NB4 (cell line): ENCODE measurements at places on chromosomes 2 and 18.
A peak's percentile ranks its signal among the peaks of the same experiment; 100 is the strongest.

- DNase-seq = peak; percentile 87
These were observed 800 bp downstream of the HOXD13 start for GRCh38 chr2:176093145-176093897.

DNA sequence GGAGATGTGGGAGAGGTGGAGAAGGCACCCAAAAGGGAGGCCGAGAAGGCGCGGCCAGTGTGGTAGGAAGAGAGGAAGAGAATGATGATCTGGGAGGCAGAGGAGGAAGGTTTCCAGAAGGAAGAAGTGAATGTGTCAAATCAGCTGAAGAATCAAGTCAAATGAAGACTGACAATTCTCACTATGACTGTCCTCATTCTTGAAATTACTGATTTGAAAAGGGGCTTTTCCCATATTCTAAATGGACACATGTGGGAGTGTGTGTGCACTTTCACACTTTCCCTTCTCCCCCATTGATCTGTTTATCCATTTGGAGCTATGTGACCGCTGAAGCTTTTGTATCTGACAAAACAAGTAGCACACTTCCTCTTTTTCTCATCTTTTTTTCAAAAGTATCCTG, 6.1 kb downstream of the AFF3 start:
- DNase-seq = peak; percentile 7

- no peak for DNase-seq
These were observed 167.2 kb upstream of the REV1 start for GRCh38 chr2:99656994-99657393.

GRCh38 chr2:183995632-183996031, 602.7 kb upstream of the ZNF804A start:
- no peak for DNase-seq

DNA sequence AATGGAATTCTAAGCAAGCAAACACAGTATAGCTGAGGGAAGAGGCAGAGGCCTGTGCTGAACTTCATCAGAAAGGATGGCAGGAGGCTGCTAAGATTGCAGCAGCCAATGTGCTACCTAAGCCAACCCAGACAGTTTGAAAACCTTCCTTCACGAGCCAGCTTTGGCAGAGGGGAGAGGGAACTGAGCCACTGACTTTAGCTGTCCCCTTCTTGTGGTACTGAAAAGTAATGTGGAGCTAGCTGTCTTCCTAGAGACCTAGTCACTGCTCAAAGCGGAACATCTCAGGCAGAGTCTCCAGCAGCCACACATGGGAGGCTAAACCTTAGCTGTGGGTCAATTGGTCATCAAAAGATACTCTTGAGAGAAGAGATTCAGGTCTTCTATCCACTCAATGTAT, 419.0 kb downstream of the FBXO15 start:
- DNase-seq = no peak

- no peak for DNase-seq
These were observed 446.0 kb upstream of the SPHKAP start for GRCh38 chr2:228627510-228627909.
